ENCODE measurements at places on chromosomes 6 and 20. TPM values are rescaled to one million over a fixed set of nuclear protein-coding genes. Genes with fewer than 3 reads are reported as not detected.

Gene MUC22
- not detected for total RNA-seq

Gene CPXM1
- total RNA-seq, result 2.2 TPM

Gene SLC22A2
- total RNA-seq, result not detected

Gene PHACTR3
- not detected for total RNA-seq

Gene CFB
- total RNA-seq, result 10.7 TPM

Gene OR10C1
- total RNA-seq, result not detected

Gene CSNK2A1
- total RNA-seq, result 118 TPM

Gene COX4I2
- not detected for total RNA-seq

Gene LRRC73
- 0.37 TPM for total RNA-seq

Gene ZBTB12
- 1.8 TPM for total RNA-seq

Gene HMGCLL1
- under 0.01 TPM for total RNA-seq

Gene MAN1A1
- 127 TPM for total RNA-seq

Gene LY6G6C
- not detected for total RNA-seq

Gene MICAL1
- total RNA-seq, result 51.4 TPM

Gene SLC24A3
- under 0.01 TPM for total RNA-seq

Gene CST1
- not detected for total RNA-seq

Gene TFAP2D
- total RNA-seq, result not detected

Gene PAX1
- total RNA-seq, result not detected

Gene SSTR4
- total RNA-seq, result not detected

Gene MAPK13
- 12.1 TPM for total RNA-seq

Gene PNLDC1
- 0.73 TPM for total RNA-seq

Gene COL19A1
- 0.39 TPM for total RNA-seq

Gene RTEL1
- 11.8 TPM for total RNA-seq

Gene PRR18
- total RNA-seq, result not detected

Gene TNFRSF6B
- 8.2 TPM for total RNA-seq

Gene ANGPT4
- total RNA-seq, result not detected

Gene LEMD2
- 21.3 TPM for total RNA-seq
